Mammary epithelial cell (primary cell): ENCODE measurements at places on chromosomes 1 and 21.

GRCh38 chr1:3669971-3670431, 17.7 kb downstream of the TP73 start:
- DNase-seq = no peak

GRCh38 chr21:15094706-15095105, 29.9 kb upstream of the NRIP1 start:
- DNase-seq = peak; percentile 42

DNA sequence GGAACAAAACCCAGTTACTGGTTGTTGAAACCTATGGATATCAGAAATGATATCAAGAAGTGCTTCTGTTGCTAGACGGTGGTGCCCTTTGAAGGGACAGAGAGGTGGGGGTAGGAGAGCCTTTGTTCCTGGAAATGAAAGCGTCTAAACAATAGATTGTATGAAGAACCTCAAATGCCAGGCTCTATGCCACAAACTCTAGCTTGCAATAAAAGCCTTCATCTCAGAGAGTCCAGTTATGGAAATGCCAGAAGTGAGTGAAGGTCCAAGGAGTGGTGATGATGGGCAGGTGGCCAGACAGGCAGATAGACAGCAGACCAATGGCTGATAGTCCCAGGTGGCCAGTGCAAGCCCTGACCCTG, 414.1 kb upstream of the PROX1 start:
- DNase-seq = no peak

- no peak for DNase-seq
Observed at GRCh38 chr1:234120327-234120944, 216.0 kb downstream of the SLC35F3 start.

- peak; percentile 87 for DNase-seq
Observed at GRCh38 chr1:151058692-151059091, 730 bp downstream of the CDC42SE1 start.

GRCh38 chr1:7755448-7755847, 15.6 kb upstream of the VAMP3 start:
- DNase-seq = no peak

GRCh38 chr1:167077128-167077867, 12.9 kb downstream of the GPA33 start:
- DNase-seq = no peak

DNA sequence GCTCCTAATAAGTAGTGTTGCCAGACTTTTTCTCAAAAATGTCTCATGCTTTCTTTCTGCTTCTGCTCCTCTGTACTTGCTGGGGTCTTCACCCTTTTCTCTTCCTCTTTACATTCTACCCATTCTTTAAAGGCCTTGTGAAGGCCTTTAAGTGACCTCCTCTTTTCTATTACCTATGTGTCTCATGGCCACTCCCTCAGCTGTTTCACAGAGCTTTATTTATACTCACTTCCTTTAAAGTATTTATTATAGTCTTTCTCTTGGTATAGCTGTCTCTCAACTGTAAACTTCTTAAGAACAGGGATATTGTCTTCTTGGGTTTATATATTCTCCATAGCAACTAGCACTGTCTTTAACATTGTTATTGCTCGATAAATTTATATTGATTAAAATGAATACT, 792 bp downstream of the GOLPH3L start:
- DNase-seq = peak; percentile 10

GRCh38 chr1:178060789-178061556, 32.9 kb upstream of the RASAL2 start:
- DNase-seq = peak; percentile 70

DNA sequence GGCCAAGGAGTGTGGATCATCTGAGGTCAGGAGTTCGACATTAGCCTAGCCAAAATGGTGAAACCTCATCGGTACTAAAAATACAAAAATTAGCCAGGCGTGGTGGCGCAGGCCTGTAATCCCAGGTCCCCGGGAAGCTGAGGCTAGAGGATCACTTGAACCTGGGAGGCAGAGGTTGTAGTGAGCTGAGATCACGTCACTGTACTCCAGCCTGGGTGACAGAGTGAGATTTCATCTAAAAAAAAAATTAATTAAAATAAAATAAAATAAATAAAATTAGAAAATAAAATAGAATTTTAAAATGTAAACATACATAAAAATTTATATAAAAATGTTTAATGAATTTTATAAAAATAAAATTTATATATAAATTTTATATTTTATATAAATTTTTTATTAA, 5.8 kb upstream of the VPS26C start:
- no peak for DNase-seq

- DNase-seq = no peak
Observed at GRCh38 chr1:34928699-34929496, 552 bp downstream of the DLGAP3 start.

- no peak for DNase-seq
Observed at GRCh38 chr1:26697431-26697977, 1.7 kb downstream of the ARID1A start.

- DNase-seq = no peak
Observed at GRCh38 chr1:198643808-198644207, 5.0 kb downstream of the PTPRC start.

DNA sequence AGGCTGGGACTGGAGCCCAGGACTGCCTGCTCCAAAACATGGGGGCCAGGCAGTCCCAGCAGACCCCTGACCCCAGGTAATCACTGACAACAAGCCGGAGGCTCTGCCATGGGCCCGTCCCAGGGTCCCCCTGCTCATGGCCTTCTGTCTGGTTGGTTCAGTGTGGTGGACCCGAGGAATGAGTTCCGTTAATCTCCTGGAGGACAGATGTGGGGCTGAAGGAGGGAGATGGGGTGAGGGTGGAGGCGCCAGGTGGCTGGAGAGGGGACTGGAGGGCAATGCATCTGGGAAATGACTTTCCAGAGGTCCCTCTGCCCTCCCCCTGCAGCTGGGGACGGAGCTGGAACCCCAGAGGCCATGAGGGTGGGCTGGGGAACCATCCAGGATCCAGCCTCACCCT, 103.2 kb downstream of the EBNA1BP2 start:
- no peak for DNase-seq

DNA sequence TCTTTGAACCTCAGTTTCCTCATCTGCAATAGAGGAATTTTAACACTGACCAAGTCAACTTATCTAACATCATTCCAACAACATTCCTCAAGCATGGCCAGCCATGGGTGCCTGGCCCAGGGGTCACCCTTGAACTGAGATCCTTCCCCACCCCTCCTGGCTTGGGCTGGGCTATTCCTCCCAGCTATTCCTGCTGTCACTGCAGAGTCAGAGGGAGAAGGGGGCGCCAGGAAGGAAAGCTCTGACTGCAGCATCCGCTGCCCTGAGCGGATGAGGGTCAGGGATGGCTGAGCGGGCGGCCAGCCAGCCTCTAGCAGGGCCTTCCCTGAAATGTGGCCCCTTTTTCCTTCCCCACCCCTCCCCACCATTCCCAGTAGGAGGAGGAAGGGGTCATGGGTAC, 3.1 kb downstream of the TINAGL1 start:
- no peak for DNase-seq

GRCh38 chr1:178004926-178005391, 35.1 kb upstream of the SEC16B start:
- peak; percentile 67 for DNase-seq

DNA sequence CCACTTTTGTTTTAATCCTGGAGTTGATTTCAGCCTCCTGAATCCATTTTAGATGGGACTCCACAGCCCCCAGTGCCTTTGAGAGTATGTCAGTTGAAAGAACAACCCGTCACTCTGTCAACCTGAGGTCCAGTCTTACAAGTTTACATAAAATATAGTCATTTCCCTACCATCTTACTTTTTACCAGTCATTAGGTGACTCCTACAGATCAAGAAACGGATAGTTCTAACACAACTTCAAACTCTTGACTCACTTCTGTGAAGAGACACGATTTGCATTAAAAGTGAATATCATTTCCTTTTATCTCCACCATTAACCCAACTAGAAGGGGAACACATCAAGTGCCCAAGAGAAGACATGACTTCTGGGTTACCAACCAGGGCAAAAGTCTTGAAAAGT, 147.1 kb downstream of the NTPCR start:
- no peak for DNase-seq

DNA sequence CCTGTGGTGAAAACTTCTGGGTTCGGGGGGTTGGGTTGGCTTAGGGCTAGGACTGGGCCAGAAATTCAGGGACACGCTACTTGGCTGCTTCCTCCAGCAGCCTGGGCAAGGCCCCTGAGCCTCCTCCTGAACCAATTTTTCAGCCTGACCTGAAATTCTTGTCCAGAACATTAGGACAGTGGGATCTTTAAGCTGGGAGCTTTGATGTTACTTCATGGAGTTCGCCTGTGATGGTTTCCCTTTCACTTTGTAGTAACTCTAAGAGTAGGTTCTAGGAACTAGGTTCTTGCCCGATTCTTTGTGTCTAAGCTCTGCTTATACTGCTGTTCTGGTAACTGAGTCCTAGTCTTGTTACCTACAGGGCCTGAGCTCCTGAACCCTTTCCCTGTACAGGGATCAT, 75.3 kb downstream of the S1PR1 start:
- no peak for DNase-seq

GRCh38 chr1:219434285-219434922, 178.5 kb downstream of the ZC3H11B start:
- no peak for DNase-seq

- peak; percentile 51 for DNase-seq
Observed at GRCh38 chr1:220516722-220517042, 11.3 kb upstream of the MARK1 start.

- no peak for DNase-seq
Observed at GRCh38 chr1:234942879-234943506, 185.6 kb downstream of the TOMM20 start.

DNA sequence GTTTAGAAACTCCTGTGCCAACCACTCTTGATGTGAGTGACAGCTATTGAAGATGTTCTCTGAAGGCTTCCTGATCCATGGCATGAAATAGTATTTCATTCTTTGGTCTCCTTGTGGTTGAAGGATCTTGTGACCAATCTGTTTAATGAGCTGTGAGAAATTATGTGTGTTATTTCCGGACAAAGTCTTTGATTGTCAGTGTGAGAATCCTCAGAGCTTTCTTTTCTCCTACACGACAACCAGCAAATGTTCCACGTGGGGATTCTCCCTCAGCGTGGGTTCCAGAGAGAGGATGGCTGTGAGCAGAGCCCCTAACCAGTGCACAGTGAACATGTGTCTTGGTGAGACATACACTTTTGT, 45.0 kb upstream of the HOOK1 start:
- DNase-seq = no peak

- no peak for DNase-seq
Observed at GRCh38 chr1:4010814-4011605, 110.9 kb upstream of the C1orf174 start.

GRCh38 chr1:2320006-2320405, 71.3 kb downstream of the MORN1 start:
- no peak for DNase-seq

DNA sequence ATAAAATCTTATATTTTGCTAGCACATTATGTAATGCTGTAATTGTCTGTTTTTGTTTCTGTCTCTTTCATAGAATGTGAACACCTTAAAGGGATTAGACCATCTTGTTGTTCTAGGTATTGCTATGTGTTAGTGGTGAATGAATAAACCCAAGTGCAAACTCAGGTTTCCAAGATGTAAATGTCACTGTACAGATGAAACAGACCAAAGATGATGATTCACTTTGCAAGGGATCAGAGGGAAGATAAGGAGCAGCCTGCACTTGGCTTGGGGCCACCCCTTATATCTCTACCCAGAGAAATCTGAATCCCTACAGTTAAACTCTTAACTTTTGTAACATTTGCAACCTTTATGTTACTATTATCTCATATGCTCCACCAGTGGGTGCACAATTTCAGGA, 25.4 kb downstream of the UROD start:
- no peak for DNase-seq

DNA sequence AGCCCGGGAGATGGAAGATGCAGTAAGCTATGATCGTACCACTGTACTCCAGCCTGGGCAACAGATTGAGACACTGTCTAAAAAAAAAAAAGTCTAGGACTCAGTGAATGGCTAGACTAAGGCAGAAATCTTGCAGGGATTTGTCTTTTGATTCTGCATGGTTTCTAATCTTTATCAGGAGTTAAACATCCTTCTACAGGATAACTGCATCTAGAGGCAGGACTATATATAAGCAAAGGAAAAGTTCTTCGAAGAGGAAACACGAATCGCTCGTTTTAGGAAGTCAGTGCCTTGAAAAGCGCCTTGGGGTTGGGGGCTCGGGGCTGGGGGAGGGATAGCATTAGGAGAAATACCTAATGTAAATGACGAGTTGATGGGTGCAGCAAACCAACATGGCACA, 602 bp upstream of the UFC1 start:
- DNase-seq = no peak

GRCh38 chr1:54834007-54834541, 33.0 kb upstream of the TTC22 start:
- no peak for DNase-seq

DNA sequence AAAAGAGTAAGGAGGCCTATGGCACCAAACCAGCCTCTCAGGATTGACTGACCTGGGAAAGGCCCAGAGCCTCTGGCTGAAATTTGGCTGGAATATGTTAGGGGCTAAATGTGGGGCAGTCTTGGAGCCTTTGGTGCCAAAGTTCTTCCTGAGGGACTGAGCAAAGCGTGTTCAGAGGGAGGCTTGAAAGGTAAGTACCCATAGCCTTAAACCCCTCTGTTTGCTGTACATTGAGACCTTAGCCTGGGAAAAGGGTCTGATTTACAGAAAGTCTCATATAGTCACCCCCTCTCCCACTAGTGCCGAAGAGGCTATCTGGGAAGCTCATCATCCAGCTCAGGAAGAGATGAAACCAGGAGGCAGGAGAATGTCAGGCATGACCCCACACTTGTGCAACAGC, at the start of gene LCE4A:
TSS of gene LCE4A (plus strand) at position 301 of the 400 bp plus-strand sequence. CDS start 916 bp downstream, outside the sequence.
- DNase-seq = no peak

- DNase-seq = no peak
Observed at GRCh38 chr1:210624722-210625121, 296.0 kb downstream of the HHAT start.

GRCh38 chr1:245085508-245086095, 69.2 kb upstream of the KIF26B start:
- DNase-seq = peak; percentile 92

- peak; percentile 23 for DNase-seq
Observed at GRCh38 chr1:36258960-36259344, 34.7 kb downstream of the THRAP3 start.

GRCh38 chr21:37460196-37460595, 93.6 kb downstream of the DYRK1A start:
- no peak for DNase-seq

GRCh38 chr1:30902593-30903290, 5.8 kb downstream of the SDC3 start:
- no peak for DNase-seq

GRCh38 chr1:85133565-85134159, 67.2 kb downstream of the SYDE2 start:
- DNase-seq = no peak

GRCh38 chr1:145895471-145895870, 9.8 kb upstream of the ANKRD35 start:
- no peak for DNase-seq

GRCh38 chr21:46455575-46456385, 2.9 kb upstream of the DIP2A start:
- DNase-seq = peak; percentile 71
